ENCODE measurements at places on chromosomes 4 and X.

- no peak for DNase-seq
Measured at GRCh38 chrX:39149761-39150160, 348.5 kb downstream of the MID1IP1 start.

DNA sequence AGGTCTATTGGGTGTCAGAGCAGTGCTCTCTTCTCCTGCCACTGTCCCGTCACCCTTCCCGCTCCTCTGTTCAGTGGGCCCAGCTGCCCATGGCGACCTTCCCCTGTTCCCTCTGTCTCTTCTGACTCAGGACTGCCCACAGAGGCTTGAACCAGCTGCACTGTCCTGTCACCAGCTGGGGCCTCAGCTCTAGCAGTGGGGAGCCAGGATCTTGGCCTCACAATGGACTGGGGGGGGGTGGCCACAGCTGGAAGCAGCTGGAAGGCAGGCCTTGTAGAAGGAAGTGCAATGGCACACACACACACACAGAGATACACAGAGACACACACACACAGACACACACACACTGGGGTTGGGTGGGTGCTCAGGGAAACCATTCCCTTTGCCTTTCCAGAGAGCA is 114.0 kb upstream of the PJA1 start:
- no peak for DNase-seq

DNA sequence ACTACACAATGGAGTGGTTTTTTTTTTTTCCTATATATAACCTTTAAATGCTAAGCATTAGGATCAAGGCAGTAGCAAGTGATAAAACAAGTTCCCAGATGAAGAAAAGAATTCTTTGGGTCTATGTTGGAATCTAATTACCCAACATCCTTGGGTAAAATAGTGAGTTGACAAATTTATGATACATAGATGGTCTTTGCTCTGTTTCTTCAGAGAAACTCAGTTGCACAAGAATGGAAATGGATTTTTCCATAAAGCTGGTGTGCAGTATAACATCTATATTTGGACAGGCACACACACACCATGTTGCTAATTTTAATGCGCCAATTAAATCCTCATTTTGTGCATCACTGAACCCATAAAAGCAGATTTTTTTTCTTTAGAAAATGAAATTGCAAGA is 137.0 kb upstream of the MED14 start:
- no peak for DNase-seq

- no peak for DNase-seq
Measured at GRCh38 chr4:43456383-43456782, 563.9 kb downstream of the GRXCR1 start.
